ENCODE measurements at places on chromosomes 1 and 21.

DNA sequence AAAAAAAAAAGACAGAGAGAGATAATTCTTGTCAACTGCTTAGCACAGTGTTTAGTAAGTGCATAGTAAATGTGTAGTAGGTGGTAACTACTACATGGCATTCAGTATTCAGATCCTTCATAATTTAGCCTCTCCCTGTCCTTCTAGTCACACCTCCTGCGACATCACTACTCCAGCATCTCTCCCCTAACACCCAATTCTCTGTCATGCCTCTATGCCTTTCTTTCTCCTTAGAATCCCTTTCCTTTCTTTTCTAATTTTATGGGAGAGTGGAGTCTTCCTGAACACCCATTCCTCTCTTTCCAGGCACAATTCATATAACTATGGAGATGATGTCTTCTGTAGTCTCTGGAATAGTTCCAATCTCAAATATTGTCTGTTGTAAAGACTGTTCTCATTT lies 3.9 kb upstream of the VPS72 start:
- no peak for DNase-seq

GRCh38 chr1:200090252-200091159 lies 63.0 kb downstream of the NR5A2 start:
- DNase-seq = no peak

DNA sequence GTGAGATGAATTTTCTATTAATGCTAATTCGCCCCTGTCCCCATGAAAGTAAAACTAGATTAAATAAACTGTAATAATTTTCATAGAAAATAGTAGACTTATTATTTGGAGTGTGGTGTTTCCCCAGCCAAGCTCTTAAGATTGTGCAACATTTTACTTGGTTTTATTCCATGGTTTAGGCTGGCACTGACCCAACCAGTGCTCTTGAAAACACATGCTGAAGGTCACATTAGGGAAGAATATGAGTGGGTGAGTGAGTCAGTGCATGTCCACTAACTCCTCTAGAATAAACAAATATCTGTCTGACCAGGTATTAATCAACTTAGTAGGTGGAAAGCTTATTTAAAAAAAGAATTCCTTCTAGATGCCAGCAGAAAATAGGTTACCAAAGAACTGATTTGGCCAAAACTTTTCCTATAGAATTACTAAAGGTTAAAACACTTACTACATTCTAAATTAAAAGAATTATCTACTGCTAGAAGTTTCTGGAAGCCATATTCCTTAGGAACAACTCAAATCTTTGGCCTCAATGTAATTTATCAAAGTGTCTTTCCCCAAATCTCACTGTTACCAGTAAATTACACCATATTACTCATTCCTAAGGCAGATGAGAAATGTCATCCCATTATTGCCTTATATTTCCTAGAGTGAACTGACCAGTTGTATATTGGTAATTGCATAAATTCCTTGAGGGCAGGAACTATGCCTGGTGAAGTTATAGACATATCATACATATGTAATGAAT lies 89.7 kb upstream of the RGS1 start:
- no peak for DNase-seq

DNA sequence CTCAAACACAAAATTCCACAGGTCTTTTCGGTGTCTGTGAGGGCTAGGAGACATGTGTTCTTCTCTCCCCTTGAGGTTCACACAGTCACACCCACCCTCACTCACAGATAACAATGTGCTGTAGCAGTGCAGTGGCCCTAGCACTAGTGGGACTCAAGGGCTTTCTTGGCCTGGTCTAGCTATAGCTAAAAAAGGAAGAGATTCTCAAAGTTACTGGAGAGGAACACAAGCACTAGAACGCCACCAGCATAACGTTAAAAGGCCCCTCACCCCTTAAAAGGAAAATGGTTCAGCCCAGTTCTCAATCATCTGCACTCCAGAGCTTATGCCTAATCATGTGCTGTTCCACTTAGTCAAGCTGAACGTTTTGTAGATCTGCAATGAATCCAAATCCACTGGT lies 39.5 kb downstream of the RGS8 start:
- DNase-seq = peak; percentile 62

DNA sequence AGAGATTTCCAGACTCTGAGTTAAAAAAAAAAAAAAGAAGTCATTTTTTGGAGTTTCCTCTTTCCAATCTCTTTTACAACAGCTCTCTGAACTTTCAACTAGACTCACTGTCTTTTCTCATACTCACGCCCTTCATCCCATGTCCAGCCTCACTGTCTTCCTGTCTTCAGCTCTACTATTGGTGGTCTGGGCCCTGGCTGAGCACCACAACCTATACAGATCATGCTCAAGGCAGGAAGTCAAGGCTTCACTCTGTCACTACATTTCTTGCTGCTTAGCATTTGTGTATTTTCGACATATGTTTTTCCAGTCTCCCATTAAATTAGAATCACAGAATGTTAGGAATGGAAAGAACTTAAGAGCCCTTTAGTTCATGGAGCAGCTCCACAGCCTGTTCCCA lies 106.4 kb upstream of the PPP2R5A start:
- no peak for DNase-seq

- DNase-seq = no peak
Measured at GRCh38 chr1:41840592-41841246, 78.0 kb downstream of the HIVEP3 start.

DNA sequence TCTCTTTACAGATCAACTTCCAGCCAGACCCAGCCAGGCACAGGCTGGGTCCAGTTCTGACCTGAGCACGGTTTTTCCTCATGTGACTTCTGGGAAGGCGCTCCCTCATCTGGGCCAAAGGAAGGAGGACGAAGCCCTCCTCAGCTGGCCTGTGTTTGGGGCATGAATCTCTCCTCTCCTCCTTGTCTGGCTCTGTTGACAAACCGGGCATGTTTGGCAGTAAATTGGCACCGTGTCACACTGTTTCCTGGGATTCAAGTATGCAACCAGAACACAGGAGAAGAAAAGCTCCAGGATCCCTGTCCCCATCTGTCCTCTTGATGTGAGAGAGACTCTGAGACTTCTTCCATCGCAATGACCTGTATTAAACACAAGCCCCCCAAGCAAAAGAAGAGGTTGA lies 18.3 kb downstream of the NECAP2 start:
- DNase-seq = no peak

DNA sequence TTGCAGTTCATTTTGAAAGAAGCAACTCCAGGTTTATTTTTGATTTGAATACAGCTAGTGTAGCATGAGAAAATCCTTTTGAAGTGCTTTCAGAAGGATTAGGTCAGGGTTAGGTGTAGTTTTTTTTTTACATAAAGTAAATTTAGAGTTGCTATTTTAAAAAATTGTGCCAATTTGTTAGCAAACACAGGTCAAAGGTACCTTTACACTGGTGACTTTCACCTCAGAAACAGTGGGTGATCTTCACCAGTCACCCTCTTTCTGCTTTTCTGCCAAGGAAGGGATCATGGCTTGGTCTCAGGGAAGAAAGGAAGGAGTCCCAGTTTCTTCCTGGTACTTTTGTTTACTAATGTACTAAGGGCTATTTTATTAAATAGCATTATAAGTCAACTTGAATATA lies 111.5 kb downstream of the SDCCAG8 start:
- DNase-seq = no peak

DNA sequence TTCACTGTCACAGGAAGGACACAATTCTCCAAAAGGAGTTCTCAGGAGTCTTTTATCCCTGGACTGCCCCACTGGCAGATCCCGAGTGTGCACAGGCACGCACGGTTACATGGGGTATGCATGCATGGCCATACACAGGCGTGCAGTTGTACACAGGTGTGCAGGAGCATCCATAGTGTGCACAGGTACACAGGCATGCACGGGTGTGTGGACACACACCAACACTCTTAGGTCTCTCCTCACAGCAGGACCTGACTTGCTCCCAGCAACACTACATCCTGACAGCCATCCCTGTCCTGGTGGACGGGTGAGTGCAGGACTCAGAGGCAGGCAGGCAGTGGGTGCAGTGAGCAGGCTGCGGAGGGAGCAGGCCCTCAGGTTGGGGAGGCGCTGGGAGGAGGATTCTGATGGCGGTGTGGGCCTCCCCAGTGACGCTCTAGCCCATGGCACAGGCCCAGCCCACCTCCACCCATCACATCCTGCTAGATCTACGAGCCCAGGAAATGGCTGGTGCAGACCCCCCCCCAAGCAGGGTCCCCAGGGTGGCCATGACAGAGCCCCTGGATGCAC lies 28.4 kb downstream of the SLC19A1 start:
- DNase-seq = no peak

GRCh38 chr1:109095631-109096030 lies 5.1 kb downstream of the TMEM167B start:
- no peak for DNase-seq

DNA sequence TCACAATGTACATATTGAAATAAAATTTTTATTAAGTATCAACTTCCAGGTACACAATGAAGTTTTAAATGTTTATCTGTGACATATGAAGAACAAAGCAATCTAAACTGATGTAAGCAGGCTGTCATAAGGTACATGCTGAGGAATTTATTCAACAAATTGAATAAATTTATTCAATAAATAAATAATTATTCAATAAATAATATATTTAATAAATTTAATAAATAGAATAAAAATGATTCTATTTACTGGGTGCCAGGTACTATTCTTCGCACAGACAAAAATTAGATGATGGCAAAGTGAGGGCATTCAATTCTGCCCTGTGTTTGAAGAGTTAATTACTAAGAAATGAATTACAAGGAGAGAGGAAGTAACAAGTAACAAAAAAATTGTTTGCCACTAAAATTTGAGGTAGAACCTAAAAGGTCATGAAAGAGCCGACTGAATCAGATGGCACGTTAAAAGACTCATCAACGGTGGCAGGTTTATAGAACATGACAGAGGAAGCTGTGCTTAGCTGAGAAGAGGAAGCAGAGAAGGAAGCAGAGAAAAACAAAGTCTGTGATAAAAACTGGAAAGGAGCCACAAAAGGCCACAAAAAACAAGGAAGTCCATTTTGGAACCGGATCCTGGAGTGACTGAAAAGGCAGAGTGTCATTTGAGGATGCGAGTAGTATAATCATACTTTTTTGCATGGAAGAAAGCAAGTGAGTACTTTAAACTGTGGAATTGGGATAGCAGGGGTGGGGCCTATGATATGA lies 2.2 kb upstream of the USP24 start:
- no peak for DNase-seq

DNA sequence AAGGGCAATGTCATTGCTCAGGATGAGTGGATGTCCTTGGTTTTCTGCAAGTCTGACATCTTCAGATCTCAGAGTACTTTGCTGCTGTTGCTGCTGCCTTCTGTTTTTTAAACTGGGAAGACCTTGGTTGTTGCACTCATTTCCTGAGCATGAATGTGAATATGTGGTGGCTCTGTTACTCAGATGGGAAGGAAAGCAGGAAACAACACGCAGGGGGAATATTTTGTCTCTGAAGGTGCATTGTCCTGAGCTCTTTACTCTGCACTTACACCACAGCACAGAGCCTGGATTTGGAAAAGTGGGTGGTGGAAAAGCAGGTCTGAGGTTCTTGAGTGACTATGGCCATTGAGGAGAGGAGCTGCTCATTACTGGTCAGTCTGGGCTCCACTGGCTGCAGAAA lies 36.3 kb downstream of the PTGFRN start:
- no peak for DNase-seq

GRCh38 chr1:185228979-185229378 lies 72.0 kb downstream of the SWT1 start:
- DNase-seq = no peak

GRCh38 chr1:95409901-95410300 lies 175.9 kb downstream of the RWDD3 start:
- DNase-seq = no peak

DNA sequence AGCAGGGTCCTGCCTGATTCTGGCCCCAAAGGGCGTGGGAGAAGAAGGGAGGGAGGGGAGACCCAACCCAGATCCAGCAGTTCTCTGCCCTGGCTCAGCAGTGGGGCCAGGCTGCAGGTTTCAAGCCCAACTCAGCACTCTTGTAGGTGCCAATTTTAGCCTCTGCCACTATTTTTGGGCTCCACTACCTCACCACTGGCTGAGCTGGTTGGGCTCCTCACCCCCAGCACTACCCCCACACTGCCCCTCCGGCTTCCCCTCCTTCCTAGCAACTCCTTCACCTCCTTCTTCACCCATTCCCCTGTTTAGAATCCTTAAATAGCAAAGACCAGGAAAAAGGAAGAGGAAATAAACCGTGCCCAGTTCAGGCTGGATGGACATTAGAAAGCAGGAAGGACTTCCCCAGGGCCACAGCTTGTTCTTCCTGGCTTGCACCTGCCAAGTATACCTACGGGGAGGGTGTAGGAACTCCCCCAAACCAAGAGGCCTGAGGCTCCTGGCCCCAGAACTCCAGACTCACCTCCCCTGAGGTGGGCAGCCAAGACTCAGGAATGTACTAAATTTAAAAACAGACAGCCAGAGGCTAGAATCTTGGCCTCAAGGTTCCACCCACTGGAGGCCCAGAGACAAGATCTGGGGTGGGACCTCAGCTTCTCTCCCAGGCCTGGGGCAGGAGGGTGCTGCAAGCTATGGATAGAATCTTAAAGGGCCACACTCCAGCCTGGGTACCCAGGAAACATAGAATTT lies 1.4 kb upstream of the ARHGEF2 start:
- no peak for DNase-seq

DNA sequence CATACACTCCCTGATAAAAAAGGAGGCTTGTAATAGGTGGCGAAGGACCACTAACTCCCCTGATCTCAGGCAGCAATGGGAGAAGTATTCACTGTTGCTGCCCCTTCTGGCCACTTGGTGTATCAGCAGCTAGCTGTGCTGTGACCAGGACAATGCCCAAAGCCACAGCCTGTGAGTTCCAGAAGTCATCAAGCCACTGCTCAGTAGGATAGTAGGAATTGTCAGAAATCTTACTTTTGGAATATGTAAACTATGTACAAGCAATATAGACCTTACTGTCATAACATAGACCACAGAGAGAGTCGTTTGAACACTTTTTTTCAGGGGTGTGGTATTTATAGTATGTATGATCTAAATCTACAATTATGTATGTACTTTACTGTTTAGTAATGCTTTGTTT lies 248.3 kb upstream of the CAMK1G start:
- DNase-seq = no peak

GRCh38 chr1:7218210-7218832 lies 433.1 kb downstream of the CAMTA1 start:
- peak; percentile 81 for DNase-seq

DNA sequence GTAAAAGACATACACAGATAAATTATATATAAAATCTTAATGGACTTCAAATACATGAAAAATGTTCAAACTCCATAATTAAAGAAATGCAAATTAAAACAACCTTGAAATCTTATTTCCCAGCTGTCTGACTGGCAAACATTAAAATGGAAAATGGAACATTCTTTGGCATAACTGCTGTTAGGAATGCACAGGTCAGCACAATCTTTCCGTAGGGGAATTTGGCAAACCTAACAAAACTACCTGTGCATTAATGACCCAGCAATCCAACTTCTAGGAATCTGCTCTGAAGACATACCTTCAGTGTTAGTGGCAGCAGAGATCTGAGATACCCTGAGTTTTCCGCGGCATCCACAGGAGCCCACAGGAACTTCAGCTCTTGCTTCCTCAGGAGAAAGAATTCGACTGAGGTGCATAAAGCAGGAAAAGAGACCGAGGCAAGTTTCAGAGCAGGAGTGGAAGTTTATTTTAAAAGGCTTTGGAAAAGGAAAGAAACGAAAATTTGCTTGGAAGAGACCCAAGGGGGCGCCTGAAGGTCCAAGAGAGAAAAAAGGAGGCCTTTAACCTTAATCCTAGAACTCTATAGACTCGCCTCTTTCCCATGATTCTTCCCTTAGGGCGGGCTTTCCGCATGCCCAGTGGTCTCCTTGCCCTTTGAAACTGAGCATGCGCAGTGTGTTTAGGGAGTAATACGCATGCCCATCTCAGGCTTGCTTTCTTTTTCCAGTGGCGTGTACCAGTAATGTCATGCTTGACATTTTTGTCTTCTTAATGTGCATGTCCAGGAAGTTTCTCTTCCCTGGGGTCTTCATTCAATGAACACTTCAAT lies 24.8 kb downstream of the LYPD8 start:
- DNase-seq = no peak

Measured in NCI-H1417 (cell line).